ENCODE measurements at places on chromosomes 5 and 9. TPM values are rescaled to one million over a fixed set of nuclear protein-coding genes. Genes with fewer than 3 reads are reported as not detected.

The WHRN gene
- total RNA-seq: 1.4 TPM

The MYORG gene
- total RNA-seq: 37.3 TPM

The GMCL2 gene
- not detected for total RNA-seq

The SLC25A2 gene
- 0.67 TPM for total RNA-seq

The GRM6 gene
- not detected for total RNA-seq

The PDCD1LG2 gene
- not detected for total RNA-seq

The PTGR1 gene
- 46.9 TPM for total RNA-seq

The PSD2 gene
- 0.09 TPM for total RNA-seq

The TMEM174 gene
- total RNA-seq: not detected

The FOXD4L5 gene
- 0.25 TPM for total RNA-seq

The ARID3C gene
- total RNA-seq: not detected

The EFNA5 gene
- 1.6 TPM for total RNA-seq

The ITK gene
- not detected for total RNA-seq

The GAPT gene
- total RNA-seq: not detected

The TRIM36 gene
- total RNA-seq: 1.3 TPM

The TCOF1 gene
- 123 TPM for total RNA-seq

The PNPLA7 gene
- total RNA-seq: 1.8 TPM

The CCL27 gene
- total RNA-seq: not detected

The CCDC180 gene
- total RNA-seq: 5.9 TPM

The GFI1B gene
- 0.79 TPM for total RNA-seq

The AQP3 gene
- total RNA-seq: 24.1 TPM
